ENCODE measurements at places on chromosomes 1 and 21. TPM values are rescaled to one million over a fixed set of nuclear protein-coding genes. Genes with fewer than 3 reads are reported as not detected.

Gene KCND3
- total RNA-seq: 0.43 TPM

DNA sequence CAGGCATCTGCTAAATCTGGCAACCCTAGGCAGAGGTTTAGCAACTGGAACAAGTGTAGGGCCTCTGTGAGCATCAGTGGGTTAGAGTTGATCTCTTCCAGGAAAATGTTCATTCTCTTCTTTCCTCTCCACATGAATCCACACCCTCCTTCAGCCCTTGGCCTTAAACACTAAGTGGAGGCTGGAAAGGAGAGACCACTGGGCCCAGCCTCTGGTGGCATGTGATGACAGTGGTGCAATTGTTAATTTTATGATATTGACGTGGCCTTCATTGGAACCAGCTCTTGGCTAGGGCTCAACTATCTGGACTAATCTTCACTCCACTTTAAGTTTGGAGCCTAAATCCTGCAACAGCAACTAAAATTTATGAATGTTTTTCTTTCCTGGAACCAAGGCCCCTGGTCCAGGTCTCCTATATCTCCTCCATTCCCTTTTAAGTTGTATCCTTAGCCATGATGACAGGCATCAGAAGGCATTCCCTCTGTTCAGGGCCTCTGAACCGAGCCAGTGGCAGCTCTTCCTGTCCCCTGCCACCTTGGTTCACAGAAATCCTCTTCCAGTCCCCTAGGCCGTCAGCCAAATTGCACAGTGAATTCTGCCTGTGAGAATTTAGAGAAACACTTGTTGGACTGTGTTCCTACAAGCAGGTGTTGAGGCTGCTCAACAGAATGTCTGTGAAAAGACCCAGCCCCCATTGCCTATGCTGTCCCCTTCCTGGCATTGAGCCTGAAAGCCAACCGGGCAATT lies 132.2 kb downstream of the PSMG1 start:
- DNase-seq: no peak

DNA sequence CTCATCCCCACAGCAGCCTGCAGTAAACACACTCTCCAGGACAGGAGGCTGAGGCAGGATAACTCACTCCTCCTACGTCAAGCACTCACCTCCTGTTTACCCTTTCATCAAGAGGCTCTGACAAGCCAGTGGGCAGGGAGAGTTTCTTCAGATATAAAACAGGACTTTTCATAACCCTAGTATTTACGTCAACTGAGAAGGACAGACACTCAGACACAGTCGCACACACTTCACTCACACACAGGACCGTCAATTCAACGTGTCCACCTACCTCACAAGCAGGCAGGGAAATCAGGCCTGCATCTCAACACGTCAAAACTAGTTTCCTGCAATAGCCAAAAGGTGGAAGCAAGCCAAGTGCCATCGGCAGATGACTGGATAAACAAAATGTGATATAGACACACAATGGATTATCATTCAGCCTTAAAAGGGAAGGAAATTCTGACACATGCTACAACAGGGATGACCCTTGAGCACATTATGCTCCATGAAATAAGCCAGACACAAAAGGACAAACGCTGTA lies 48.6 kb downstream of the ITPKB start:
- no peak for DNase-seq

Gene FAM72A
- 8.8 TPM for total RNA-seq

GRCh38 chr1:91529856-91530255 lies 29.2 kb downstream of the CDC7 start:
- peak; percentile 8 for DNase-seq

GRCh38 chr1:230548997-230549396 lies 93.3 kb upstream of the COG2 start:
- DNase-seq: no peak

Gene PERM1
- total RNA-seq: 0.20 TPM

DNA sequence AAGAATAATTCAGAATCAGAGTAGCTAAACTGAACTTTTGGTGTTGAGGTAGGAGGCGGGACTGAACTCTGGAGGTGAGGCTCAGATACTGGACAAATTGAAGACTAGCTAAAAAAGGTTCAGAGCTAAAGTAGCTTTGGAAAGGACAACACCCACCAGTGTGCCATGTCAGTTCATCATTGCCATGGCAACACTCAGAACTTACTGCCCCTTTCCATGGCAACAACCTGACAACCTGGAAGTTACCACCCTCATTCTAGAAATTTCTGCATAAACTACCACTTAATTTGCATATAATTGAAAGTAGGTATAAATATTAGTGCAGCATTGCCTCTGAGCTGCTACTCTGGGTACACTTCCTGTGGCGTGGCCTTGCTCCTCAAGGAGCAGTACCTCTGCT lies 30.3 kb upstream of the POGK start:
- DNase-seq: no peak

GRCh38 chr1:186300056-186300455 lies 75.0 kb downstream of the TPR start:
- no peak for DNase-seq

Gene NBPF4
- not detected for total RNA-seq

- DNase-seq: no peak
These were observed 5.0 kb upstream of the RPL5 start for GRCh38 chr1:92826792-92827191.
